CD8-positive, alpha-beta memory T cell (primary cell): ENCODE measurements at places on chromosomes 5 and 9.

- no peak for DNase-seq
Observed at GRCh38 chr5:141826674-141827073, 51.5 kb downstream of the PCDH1 start.

DNA sequence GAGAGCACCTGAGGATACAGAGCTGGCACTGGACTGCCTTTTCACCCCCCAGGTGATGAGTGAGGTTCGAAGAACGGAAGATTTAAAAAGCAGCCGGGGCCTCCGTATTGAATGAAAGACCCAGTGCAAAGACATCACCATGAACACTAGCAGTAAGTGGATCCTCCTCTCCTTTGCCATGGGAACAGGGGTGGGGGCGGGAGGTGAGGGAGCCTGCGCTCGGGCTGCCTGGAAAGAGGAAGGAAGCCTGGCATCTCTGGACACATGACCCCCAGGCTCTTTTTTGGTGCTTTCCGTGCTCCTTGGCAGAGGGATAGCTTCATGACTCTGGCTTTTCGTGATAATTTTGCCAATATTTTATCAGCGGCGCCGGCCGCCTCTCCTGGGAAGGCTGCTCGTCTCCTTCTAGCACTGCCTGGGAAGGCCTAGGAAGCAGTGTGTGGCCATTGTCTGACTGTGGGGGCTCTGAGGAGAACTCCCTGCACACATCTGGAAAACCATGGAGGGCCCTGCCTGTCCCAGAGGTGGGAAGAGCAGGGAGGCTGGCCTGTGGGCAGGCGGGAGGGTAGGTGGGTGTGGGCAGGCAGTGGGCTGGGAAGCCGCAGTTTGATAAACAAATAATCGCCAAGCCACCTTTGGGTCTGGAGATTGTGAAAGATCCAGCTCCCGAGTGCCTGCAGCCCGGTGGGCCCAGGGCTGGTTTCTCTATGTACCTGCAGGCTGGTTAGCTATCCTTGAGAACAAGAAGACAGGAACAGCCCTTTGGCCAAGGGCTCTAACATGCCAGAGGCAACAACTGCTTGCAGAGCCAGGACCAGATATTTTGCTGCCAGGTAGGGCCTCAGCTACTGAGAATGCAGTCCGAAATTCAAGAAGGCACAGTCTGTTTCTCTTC is 911 bp downstream of the ABLIM3 start:
- no peak for DNase-seq

GRCh38 chr5:104344809-104345208 is 782.2 kb upstream of the NUDT12 start:
- no peak for DNase-seq

DNA sequence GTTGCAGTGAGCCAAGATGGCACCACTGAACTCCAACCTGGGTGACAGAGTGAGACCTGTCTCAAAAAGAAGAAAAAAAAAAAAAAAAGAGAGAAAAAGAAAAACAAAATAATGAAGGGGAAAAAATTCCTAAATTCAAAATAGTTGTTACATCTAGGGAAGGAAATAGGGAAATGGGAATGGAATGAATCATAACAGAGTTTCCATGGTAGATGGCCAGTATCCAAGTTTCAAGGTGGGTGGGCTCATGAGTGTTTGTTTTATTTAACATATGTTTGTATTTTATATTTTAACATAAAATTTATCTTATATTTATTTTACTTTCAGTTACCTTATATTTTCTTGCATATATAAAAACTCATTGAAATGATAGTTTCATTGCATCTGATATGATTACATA is 215.6 kb downstream of the ARHGEF28 start:
- DNase-seq = no peak

DNA sequence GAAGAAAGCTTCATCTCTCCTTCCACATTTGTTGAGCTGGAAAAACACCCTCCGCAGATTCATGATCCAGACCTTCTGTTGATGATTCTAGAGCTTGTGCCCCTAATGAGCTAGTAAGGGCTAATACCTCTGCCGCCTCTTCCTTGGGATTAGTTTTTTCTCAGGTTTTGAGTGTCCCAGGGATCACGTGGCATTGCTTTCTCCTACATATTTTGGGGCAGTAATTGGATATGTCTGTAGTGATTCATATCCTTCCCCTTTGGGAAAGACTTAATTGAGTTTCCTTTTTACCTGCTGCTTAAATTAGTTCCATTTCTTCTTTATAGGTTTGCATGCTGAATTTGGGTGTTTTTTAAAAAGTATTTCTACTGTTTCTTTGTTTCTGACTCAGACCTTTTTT is 143.9 kb downstream of the GOLPH3 start:
- no peak for DNase-seq

DNA sequence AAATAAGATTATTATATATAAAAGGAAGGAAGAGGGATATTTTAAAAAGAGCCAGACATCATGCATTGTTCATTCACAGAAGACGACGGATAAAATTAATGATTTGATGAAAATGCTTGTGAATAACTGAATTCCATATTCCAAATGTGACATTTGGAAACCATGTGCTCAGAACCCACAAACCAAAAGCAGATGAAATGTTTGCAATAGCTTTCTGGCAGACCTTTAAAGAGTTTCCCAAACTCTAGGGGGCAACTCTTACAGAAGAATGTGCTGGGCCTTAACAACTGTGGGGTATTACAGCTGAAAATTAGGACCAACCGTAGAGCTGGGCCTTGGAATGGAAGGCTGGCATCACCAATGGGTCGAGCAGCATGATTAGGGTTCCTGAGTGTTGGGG is 471.0 kb downstream of the EFNA5 start:
- DNase-seq = no peak

- DNase-seq = no peak
Observed at GRCh38 chr5:7845557-7845956, 5.4 kb downstream of the CFAP90 start.

DNA sequence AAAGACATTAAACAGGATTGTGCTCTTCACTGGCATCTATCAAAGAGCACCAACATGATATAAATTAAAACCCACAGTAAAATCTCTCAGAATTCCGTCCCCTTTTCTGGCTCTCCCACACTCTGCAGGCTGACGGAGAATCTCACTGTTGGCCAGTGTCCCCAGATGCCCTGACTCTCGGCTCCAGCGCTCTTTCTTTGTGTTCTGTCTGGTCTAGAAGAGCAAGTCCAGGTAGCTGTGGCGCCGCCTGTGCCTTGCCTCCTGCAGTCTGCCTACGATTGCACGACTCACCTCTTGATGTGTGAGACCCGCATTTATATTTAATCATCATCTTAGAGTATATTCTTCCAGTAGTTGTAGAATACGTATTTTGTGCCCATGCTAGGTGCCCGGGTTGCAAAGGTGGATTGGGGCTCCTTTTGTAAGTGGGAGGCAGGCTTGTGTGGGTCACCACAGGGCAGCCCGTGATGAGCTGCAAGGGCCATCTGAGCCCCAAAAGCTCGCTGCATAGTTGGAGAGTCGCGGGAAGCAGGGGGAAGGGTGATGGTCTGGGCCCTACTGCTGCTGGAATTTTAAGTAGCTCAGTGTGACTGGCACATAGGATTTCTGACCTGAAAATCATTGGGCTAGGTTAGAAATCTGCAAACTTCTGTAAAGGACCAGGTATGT is 55.6 kb downstream of the EHMT1 start:
- DNase-seq = no peak

GRCh38 chr9:88536023-88536324 is 996 bp downstream of the NXNL2 start:
- no peak for DNase-seq

GRCh38 chr5:126881821-126882600 is 105.1 kb downstream of the LMNB1 start:
- DNase-seq = no peak

DNA sequence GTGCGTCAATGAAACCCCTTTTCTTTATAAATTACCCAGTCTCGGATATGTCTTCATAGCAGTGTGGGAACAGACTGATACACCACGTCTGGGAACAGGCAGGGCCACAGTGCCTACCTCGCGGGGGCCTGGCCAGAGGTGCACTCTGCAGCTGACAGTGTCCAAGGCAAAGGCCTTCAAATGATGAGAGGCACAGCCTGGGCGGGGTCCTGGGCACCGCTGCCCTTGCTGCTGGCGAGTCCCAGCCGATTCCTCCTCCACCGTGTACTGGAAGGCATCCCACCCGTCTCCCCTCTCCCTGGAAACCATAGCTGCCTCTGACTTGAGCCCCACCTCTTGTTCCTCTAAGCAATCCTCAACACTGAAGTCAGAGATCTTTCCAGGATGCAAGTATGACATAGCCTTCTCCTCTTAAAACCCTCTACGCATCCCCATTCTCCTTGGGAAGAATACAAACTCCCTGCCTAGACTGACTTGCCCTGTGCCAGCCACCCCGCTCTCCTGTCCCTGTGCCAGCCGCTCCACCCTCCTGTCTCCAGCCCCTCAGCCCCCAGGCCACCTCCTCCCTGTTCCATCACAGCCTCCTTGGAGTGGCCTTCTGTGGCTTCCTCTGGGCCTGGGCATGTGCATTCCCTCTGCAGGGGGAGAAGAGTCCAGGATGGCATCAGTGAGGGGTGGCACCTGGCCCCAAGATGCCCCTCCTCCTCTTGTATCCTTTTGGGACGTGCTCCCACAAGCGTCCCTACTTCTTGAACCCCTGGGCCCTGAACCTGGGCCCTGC is 8.1 kb upstream of the COL5A1 start:
- no peak for DNase-seq

GRCh38 chr5:73515232-73515631 is 17.0 kb downstream of the BTF3 start:
- DNase-seq = no peak

GRCh38 chr5:40484495-40484894 is 195.2 kb upstream of the PTGER4 start:
- no peak for DNase-seq

DNA sequence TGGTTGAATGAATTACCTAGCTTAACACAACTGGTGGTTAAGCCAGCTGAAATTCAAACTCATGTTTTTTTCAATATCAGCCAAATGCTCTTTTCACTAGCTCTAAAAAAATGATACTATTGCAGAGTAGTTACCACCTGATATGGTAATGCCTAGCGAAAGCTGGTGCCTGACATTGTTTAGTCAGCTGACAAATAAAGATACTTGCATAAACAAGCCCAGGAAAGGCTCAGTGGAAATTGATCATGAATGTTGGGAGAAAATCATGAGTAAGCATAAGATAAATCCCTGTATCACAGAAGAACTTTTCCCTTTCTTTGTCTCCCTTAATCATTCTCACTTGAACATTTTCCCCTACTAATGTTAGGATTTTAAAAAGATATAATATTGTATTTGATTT is 54.6 kb downstream of the FGF10 start:
- no peak for DNase-seq
